ENCODE measurements at places on chromosomes 1 and 21.
A peak's percentile ranks its signal among the peaks of the same experiment; 100 is the strongest.

GRCh38 chr1:7339014-7339413, 432.1 kb upstream of the VAMP3 start:
- DNase-seq: no peak

DNA sequence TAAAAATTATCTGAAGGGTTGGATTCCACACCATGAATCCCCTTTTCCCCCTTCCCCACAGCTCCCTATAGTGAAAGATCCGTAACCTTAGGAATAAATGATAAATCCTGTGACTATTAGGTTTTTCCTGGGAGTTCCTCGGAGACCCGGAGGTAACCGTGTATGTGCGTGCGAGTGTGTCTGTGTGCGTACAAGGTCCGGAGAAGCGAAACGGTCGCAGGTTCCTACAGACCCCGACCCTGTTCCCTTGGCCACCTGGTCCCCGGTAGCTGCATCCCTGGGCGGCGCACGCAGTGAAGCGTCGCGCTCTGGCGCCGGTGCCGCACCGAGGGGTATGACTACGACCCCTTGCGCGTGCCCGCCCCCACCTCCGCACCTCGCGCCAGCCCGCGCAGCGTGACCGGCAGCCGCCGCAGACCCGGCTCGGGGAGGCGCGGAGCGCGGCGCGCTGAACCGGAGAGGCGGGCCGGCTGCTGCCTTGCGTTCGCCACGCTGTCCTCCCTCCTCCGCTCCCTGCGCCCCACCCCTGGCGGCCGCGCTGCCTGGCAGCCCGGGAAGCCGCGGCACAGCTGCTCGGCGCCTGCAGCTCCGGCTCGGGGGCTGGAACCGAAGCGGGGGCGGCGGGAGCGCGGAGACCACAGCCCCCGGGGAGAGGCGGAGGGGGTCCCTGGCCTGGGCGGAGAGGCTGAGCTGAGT, at the start of gene AK5:
TSS of gene AK5 (plus strand) at position 529 of the 696 bp plus-strand sequence. CDS start 295 bp downstream, outside the sequence.
- DNase-seq: peak; percentile 73

DNA sequence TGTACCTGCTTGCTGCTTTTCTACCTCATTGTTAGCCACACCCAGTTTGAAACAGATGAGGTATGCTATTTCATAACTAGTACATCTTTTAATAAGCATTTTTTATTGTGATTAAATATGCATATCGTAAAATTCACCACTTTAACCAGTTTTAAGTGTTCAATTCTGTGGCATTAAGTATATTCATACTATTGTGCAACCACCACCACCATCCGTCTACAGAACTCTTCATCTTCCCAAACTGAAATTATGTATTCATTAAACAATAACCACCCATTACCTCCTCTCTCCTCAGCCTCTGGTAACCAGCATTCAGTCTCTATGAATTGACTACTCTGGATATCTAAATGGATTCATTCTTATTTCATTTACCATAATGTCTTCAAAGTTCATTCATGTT, 20.1 kb downstream of the DR1 start:
- no peak for DNase-seq

- peak; percentile 92 for DNase-seq
Measured at GRCh38 chr1:150548632-150549495, at the start of gene ADAMTSL4. ADAMTSL4 (plus strand) TSS chr1:150549408; CDS start chr1:150552289, 2,881 bp downstream.

GRCh38 chr1:175045097-175045496, 21.9 kb upstream of the MRPS14 start:
- DNase-seq: no peak
